ENCODE measurements at places on chromosomes 5 and 9.

GRCh38 chr9:84604223-84604622 is 65.3 kb upstream of the NTRK2 start:
- no peak for DNase-seq

DNA sequence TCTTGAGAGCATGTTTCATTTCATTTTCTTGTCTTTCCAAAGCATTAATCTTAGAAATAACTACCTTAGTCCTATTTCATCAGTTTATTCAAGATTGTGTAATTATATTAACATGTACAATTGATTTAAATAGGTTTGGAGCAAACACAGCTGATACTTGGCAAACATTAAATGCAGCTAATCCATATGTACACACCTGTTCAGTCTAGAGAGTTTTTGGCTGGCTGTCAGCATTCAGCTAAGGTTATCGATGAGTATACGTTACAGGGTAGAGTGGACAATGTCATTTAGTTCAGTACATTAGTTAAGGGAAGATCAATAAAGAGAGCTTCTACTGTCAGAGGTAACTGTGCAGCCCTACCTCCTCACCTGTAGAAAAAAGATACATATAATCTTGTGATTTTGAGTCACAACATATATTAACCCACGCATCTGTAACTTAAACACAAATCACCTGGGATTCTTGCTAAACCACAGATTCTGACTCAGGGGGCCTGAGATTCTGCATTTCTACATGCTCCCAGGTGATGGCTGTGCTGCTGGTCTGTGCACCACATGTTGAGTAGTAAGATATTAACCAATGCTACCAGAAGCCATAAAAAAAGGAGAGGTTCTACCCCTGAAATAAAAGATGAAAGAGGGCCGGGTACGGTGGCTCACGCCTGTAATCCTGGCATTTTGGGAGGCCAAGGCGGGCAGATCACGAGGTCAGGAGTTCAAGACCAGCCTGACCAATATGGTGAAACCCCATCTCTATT is 34.1 kb upstream of the PCA3 start:
- no peak for DNase-seq

GRCh38 chr9:131276094-131276888 is at the start of gene FAM78A:
Gene FAM78A (minus strand): TSS chr9:131276510. CDS start chr9:131276179, 331 bp downstream.
- DNase-seq, result peak; percentile 55

GRCh38 chr5:170070556-170071412 is 34.9 kb upstream of the FOXI1 start:
- peak; percentile 16 for DNase-seq

GRCh38 chr5:122089096-122090013 is 11.3 kb upstream of the LOX start:
- DNase-seq, result no peak
